Karpas-422 (cell line): ENCODE measurements at places on chromosomes 1 and 21. TPM values are rescaled to one million over a fixed set of nuclear protein-coding genes. Genes with fewer than 3 reads are reported as not detected.

- DNase-seq: no peak
Measured at GRCh38 chr21:17370916-17371315, 141.9 kb upstream of the CXADR start.

GRCh38 chr1:108742253-108742652 is 4.2 kb upstream of the STXBP3 start:
- DNase-seq: no peak

GRCh38 chr1:8217011-8217711 is 100.8 kb upstream of the SLC45A1 start:
- no peak for DNase-seq

DNA sequence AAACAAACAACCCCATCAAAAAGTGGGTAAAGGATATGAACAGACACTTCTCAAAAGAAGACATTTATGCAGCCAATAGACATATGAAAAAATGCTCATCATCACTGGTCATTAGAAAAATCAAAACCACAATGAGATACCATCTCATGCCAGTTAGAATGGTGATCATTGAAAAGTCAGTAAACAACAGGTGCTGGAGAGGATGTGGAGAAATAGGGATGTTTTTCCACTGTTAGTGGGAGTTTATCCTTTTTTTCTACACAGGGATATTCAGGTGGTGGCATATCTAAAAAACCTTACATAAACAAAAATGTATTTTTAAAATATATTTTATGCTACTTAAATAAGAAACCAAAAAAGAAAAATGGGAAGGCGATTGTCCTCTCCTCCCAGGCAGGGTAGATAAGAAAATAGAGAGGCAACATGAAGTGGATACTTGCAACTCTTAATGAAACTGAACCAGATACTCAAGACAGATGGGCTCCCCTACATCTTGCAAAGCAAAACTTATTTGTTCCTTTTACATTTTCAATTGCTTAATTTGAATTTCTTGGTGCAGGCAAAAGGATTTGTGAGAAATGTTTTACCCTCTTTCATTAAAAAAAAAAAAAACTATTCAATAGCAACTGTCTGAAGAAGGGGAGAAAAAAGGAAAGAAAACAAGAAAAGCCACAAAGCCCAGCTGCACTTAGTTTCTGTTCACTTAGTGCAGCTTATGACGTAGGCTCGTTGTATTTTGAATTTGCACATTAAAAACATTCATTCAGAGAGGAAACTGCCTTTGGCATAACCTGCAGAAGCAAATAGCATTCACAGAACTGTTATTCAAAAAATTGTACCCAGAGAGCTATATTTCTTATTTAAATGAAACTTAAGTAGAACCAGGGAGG is 36.9 kb upstream of the RGS1 start:
- peak; percentile 46 for DNase-seq

FABP3 gene
- not detected in 2 replicates for total RNA-seq

KIF17 gene
- not detected in 2 replicates for total RNA-seq

COL6A2 gene
- total RNA-seq: not detected in 2 replicates
